ENCODE measurements at places on chromosomes 5 and 9.

DNA sequence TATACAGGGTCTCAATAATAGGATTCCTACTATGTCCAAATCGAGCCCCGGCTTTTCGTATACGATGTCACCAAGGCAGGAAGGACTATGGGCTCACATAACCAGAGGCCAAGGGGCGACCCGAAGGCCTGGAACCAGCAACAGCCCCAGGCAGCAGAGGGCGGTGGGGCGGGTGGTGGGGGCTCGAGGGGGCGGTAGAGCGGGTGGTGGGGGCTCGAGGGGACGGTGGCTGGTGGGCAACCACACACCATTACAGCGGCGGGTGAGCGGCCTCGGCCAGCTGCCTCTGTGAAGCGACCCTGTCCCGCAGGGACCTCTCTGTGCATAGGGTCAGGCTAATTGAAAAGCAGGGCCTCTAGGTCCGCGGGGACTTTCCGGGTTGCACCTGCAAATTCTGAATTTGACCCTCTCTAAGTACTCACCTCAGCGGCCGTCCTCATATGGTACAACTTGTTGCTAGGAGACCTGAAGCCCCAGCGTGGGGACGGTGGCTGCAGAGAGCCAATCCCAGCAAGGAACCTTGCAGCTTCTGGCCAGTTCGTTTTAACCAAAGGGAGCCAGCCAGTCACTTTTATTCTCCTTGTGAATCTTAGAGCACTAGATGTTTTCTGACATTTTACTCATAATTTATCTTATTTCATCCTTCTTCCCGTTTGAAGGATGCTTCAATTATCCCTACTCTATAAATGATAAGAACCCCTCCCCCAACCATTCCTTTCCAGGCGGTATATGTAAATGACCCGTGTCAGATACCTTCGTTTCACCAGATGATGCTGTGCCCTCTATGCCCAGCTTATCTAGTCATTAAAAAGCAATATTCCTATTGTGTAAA, at the start of gene NME5:
Gene NME5 (minus strand): TSS at position 480 of the 832 bp plus-strand sequence. CDS start 648 bp downstream, outside the sequence.
- peak; percentile 4 for DNase-seq

- DNase-seq = no peak
Observed at GRCh38 chr5:139677736-139678613, 29.8 kb downstream of the CXXC5 start.

- DNase-seq = no peak
Observed at GRCh38 chr5:151779531-151780125, 7.9 kb downstream of the G3BP1 start.

- no peak for DNase-seq
Observed at GRCh38 chr9:36346569-36346968, 53.5 kb downstream of the RNF38 start.

- DNase-seq = no peak
Observed at GRCh38 chr5:138711811-138712210, 41.4 kb upstream of the CTNNA1 start.

- DNase-seq = peak; percentile 37
Observed at GRCh38 chr9:121071756-121072421, 2.9 kb upstream of the CNTRL start.

- DNase-seq = no peak
Observed at GRCh38 chr5:124732428-124733328, 13.8 kb downstream of the ZNF608 start.

DNA sequence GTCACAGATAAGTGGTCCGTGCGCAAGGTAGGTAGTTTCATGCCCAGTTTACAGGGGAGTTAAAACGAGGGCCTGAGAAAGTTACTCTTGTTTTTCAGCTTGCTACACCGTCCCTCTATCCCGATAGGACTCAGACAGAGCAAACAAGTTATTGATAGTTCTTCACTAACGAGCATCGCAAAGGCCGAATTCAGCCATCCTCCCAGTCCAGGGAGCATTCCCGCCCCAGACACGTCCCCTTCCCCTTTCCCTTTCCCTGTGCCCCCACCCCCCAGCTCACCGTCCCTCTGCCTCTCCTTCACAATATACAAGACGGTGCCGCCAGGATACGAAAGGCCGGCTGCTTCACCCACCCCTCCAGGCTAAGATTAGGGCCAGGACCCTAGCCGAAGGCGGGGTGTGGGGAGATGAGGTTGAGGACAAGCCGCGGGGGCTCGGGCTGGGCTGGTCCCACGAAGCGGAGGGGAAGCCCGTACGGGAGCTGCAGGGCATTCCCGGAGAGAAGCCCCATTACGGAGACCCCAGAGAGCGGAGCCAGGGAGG, 599 bp downstream of the KIAA1191 start:
- DNase-seq = no peak

DNA sequence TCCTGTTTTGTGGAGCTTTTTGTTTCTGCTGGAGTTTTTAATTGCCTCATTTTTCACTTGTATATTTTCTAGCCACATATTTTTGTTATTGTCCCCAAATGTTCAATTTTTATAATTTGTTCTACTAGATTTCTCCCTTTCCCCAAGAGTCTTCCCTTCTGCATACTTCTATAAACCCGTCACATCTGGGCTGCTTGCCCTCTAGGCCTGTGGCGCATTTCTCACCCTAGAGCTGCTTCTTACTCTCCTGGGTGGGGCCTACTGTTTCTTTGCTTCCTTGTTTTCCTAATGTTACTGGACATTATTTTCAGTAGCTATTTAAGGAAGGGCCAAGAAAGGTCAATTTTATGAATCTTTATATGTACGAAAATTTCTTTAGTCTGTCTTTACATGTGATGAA, 51.5 kb downstream of the NXNL2 start:
- DNase-seq = no peak

- DNase-seq = no peak
Observed at GRCh38 chr5:112917453-112917995, 4.5 kb downstream of the REEP5 start.

DNA sequence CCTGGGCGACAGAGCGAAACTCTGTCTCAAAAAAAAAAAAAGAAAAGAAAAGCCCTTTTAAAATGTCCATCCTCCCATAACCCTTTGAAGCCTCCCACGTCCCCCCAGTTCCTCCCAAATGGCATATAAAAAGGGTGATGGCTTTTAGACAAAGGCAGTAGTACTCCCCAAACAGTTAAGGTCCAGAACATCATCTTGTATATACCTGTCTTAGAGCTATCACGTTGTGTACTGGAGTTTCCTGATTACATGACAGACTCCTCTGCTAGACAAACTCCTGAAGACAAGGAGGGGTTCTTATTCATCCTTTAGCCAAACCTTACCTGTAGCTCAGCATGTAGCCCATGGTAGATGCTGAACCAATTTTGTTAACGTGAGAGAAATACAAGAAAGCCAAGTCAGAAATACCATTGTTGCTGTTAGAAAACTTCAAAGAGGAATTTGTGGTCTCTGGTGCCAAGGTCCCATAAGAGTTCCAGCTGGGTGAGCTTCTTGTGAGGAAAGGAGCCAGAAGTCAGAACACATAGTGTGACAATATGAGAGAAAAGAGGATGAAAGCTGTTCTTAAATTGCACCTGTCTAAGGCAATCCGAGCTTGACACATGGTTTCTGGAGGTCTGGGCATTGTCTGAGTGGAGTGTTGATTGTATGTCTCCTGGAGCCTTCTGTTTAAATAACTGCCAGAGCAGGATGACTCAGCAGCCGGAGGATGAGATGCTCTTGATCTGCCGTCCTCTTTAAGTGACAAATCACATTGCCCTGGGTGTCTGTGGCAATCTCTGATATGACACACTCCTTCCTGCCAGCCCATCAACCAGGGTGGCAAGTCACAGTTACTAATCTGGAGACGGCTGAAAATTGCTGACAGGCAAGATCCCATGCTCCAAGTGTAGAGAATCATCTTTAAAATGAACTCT, 69.1 kb downstream of the ARRDC3 start:
- DNase-seq = peak; percentile 97

DNA sequence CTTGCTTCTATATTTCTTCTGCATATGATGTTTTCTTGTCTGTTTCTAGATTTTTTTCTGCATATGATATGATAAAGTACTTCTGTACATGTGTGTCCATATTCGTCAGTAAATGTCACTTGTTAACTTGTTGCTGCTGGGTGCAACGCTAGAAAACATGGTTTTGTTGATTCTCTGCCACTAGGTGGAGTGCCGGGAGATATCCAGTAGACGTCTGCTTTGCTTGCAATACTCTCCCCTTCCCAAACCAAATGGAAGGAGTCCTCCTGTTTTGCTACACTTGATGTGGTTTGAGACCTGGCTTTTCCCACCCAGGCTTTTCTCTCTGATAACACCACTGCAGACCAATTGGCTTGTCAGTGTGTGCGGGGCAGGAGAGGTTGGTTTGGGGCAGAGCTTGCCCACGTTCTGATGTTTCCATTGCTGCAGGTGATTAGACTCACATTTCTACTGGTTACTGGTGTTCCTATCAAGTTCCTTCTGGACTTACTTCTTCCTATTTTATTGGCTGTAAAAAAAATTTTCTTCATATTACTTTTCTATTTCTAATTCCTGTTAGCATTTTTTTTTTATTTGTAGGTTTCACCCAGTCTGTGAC, 900.0 kb upstream of the CDH10 start:
- peak; percentile 15 for DNase-seq

DNA sequence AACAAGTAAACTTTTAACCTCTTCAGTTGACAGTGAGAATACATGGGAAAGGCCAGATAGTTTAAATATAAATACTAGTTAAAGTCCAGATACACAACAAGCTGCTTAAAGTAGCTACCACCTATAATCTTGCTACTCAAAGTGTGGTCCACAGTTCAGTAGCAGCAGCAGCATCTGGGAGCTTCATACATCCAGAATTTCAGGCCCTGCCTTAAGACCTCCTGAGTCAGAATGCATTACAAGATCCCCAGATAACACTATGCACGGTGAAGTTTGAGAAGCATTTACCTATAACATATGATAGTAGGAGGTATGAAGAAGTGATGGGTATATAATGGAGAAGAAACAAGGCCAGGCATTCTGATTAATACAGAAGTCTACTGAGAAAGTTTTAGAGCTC, 244.5 kb downstream of the EFNA5 start:
- no peak for DNase-seq

GRCh38 chr9:89042984-89043383, 51.7 kb downstream of the S1PR3 start:
- DNase-seq = no peak

DNA sequence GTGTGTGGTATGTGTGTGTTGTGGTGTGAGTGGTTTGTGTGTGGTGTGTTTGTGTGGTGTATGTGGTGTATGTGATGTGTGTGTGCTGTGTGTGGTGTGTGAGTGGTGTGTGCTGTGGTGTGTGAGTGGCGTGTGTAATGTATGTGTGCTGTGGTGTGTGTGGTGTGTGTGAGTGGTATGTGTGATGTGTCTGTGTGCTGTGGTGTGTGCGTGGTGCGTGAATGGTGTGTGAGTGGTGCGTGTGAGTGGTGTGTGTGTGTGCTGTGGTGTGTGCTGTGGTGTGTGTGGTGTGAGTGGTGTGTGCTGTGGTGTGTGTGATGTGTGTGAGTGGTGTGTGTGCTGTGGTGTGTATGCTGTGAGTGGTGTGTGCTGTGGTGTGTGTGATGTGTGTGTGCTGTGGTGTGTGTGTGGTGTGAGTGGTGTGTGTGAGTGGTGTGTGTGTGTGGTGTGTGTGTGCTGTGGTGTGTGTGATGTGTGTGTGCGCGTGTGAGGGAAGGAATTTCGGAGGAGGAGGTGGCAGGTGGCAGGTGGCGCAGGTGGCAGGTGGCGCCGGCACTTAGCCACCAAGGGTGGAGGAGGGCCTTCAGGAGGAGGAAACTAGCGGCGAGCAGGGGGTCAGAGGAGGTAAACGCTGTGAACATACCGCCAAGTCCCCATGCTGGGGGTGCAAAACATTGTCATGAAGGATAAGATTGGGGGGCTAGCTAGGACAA, 191.8 kb downstream of the MELK start:
- DNase-seq = no peak

DNA sequence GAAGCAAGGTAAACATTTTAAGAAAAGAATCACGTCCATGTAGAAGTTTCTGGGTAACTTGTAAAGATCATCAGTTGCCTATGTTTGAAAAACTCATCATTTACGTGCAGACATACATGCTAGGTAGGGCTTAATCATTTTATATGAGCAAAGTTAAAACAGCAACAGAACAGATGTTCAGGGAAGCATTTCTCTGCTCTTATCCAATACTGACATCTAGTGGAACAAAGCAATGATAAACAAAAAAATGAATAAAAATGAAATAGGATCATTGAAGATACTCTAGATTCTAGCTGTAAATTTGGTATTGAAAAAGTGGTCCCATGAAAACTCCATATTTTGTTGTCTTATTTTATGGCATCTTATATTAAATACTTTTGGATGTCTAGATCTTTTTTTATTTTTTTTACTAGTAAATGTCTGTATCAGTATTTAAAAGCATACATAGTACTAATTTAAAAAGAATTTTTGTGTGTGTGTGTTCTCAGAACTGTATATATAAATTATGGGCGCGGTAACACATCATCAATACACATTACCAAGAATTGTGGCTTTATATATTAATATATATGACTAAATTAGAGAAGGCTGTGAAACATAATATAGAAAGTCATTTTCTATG, 1050.2 kb downstream of the CDH12 start:
- DNase-seq = peak; percentile 1

GRCh38 chr5:68395302-68395701, 179.7 kb downstream of the PIK3R1 start:
- no peak for DNase-seq

GRCh38 chr9:68895741-68896478, 118.0 kb downstream of the PRKACG start:
- DNase-seq = peak; percentile 67

- DNase-seq = no peak
Observed at GRCh38 chr5:161546095-161546469, 443 bp downstream of the GABRB2 start.

- DNase-seq = no peak
Observed at GRCh38 chr5:31861601-31862000, 222.7 kb downstream of the PDZD2 start.

DNA sequence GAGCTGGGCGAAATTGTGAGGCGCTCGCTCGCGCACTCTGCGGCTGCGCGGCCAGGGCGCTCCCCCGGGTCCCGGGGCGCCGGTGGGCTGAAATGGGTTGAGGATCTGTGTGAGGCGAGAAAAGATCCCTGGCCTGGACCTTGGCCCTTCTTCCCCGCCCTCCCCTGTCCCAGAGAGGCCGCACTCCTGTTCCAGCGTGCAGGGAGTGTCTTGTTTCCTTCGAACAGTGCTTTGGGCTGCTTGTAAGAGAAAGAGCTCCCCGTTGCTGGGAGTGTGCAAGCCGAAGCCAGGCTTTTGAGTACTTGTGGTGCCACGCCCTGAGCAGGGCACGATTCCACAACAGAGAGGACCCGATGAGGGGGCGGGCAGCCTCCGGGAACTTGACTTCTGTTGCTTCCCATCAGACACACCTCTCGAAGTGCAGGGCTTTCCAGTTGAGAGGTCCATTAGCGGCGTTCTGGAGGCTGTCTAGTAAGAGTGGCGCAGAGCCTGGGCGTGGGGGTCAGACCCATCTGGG, 535 bp downstream of the DOLPP1 start:
- DNase-seq = peak; percentile 18

- no peak for DNase-seq
Observed at GRCh38 chr9:96156171-96156974, 145.6 kb downstream of the HSD17B3 start.

- DNase-seq = no peak
Observed at GRCh38 chr5:119187776-119188529, 117.1 kb downstream of the DMXL1 start.
